Mesothelial cell of epicardium (in vitro differentiated cells): ENCODE measurements at places on chromosomes 1 and 21.

GRCh38 chr1:5271264-5271663 is 616.9 kb downstream of the AJAP1 start:
- DNase-seq: no peak

DNA sequence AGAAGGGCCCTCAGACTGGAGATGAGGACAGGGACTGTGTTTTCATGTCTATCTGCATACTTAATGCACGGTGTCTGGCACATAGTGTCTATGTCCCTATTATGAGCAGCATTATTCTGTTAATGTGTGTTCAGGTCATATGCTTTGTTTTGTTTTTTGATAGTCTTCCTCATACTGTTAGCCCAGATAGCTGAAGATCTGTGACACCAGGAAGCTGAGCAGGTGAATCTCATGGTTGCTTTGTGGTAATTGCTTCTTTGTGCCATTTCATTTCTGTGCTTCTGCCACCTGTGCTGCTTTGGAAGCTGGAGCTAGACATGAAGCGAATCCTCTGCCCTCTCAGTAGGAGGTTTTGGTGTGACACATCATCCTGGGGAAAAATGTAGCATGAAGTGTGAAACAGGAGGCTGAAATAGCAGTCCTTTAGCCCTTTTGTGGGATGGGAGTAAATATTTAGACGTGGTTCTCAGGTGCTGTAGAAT is 15.8 kb downstream of the SMAP2 start:
- DNase-seq: no peak

- DNase-seq: no peak
Observed at GRCh38 chr1:25447547-25447946, 16.9 kb downstream of the MACO1 start.

- DNase-seq: no peak
Observed at GRCh38 chr21:17779496-17779895, 39.7 kb downstream of the C21orf91 start.

DNA sequence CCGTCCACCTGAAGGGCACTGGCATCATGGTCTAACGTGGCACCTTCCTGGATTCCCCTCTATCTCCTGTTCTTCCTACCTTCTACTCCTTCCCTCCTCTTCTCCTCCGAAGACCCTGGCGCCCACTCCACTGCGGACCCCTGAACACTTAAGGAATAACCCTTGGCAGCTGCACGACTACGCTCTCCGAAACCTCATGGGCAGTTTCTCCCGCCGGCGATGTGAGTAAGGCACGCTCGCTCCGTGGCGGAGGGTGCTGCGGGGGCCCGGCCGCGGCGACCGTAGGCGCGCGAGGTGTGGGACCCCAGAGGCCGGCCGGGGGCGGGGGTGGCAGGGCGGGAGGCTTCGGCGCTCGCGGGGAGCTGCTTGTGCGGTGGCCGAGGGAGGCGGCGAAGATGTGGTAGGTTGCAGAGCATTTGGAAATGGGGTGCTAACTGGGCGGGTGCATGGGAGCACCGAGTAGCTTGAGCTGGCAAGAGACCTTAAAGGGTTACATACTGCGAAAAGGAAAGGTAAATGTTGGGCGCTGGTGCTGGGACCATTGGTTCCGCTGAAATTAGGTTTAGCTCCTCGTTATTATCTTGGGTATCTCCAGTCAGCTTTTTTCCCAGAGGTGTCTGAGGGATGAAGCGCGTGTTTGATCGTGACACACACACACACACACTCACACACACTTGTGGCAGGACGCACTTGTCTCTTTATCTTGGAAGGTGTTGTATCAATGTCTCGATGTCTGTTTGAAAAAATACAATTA is 876 bp downstream of the LRRC7 start:
- DNase-seq: no peak

DNA sequence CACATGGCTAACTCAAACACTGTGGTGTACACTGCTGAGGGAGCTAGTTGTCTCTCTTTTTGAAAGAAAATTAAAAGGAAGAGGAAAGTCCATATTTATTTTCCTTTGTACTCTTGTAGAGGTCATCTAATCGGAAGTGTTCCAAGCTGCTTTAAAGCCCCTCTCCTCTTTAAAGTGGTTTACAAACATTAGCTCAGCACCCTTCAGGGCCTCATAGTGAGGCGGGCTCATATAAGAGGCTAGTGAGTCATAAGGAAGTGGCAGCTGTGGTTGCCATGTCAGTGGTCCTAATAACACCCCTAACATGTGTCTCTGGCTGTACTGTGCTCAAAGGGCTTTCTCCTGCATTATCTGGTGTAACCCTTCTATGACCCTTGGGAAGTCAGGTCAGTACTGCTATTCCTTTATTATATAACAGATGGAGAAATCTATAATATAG is 104.4 kb upstream of the SERBP1 start:
- no peak for DNase-seq

DNA sequence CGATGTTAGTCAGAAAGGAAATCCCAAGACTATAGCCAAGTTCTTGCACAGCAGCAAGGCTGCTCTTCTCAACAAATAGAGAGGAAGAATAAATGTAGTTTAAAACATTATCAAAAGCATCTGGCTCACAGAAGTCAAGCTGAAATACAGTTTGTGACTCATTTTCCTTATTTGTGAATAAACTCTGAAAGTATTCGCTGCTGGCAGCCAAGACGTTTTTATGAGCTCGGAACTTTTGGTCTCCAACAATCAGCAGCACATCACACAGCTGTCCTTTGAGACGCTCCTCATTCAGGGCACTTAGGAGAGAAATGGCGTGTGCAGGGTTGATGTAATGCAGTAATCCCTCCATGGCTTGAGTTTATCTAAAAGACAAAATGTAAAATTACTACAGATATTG is 16.4 kb downstream of the ZBTB21 start:
- no peak for DNase-seq

DNA sequence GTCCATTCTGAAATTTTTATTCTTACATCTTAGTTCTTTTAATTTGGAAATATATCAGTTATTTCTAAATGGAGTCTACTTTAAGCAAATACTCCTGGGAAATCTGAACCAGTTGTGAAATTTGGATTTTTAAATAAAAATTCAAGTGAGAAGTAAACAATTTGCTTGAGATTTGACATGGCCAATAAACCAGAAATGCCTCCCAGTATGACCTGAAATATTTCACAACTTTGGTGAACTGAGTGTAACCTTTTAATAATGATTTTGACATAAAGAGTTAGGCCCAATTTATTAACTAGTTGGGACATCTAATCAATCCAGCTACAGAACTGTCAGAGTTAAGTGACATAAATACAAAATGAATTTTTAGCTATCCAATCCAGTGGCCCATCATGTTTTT is 192.0 kb downstream of the ZC3H11B start:
- DNase-seq: no peak

DNA sequence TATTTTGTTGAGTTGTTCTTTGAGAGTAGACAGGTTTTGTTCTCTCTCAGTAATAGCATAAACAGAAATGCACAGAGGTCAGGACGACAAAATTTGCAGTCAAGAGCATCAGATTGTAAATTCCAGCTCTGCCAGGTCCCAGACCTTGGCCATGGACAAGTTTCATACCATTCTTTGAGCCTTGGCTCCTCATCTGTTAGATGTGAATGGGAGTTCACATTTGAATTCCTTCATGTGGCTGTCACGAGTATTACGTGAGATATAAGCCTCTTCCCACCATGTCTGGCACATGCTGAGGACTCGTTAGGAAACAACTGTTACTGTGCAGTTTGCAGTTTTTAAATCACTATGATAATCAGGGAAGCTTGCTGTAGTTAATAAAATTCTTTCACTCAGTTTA is 93.2 kb upstream of the KCTD3 start:
- DNase-seq: no peak

DNA sequence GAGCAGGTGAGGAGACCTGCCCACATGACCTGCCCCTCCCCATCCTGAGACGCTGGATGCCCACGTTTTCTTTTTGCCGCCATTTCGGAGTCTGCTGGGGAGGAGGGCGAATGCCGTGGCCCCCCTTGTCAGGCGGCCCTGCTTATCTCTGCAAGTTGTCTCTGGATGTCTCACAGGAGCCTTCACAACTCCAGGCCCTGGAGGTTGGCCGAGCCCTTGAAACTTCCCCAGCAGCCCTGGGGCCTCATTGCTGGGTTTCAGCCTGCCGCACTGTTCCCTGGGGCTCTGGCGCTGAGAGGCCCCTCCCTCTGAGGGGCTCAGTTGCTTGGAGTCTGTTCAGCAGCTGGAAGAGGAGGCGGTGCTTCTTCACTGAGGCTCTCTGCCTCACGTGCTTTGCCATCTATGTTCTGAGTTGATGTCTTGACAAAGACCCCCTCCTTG is 29.8 kb upstream of the ZBTB21 start:
- no peak for DNase-seq

GRCh38 chr1:14217384-14217783 is 381.1 kb upstream of the KAZN start:
- no peak for DNase-seq

- DNase-seq: no peak
Observed at GRCh38 chr1:233933339-233933738, 28.9 kb downstream of the SLC35F3 start.

GRCh38 chr1:87252406-87252805 is 76.3 kb upstream of the LMO4 start:
- DNase-seq: no peak

- DNase-seq: no peak
Observed at GRCh38 chr1:3623441-3624199, 1.2 kb upstream of the TPRG1L start.
